ENCODE measurements at places on chromosomes 2 and 18.

DNA sequence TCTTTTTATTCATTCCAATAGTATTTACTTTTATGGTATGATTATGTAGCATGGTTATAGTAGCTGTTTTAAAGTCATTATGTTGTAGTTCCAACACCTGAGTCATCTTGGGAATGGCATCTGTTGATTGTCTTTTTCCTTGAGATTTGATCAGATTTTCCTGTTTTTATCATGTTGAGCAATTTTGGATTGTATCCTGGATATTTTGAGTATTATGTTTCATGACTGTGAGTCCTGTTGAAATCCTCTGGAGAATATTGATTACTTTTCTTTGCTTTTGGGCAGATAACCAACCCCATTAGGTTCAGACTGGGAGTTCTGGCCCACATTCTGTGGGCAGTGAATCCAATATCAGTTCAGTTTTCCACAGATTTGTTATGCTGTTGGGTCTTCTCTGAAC lies 163.2 kb upstream of the SPRED2 start:
- no peak for DNase-seq

GRCh38 chr2:153474407-153474806 lies 4.2 kb downstream of the RPRM start:
- no peak for DNase-seq

DNA sequence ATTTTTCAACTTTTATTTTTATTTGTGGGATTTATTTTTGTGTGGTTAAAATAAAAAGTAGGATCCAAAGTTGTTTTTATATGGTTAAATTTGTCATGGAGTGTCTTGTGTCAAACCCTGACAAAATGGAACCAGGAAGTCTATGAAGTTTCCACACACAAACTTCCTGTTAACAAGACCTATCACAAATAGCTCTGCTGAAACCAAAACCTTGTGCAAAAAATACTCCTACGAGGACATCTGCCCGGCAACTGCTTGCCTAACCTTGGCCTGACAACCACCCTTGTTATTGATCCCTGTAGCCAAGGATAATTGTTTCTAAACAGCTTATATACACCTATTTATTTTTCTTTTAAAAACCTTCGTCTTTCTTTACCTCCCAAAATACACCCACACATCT lies 389.6 kb downstream of the TRIB2 start:
- DNase-seq = no peak

DNA sequence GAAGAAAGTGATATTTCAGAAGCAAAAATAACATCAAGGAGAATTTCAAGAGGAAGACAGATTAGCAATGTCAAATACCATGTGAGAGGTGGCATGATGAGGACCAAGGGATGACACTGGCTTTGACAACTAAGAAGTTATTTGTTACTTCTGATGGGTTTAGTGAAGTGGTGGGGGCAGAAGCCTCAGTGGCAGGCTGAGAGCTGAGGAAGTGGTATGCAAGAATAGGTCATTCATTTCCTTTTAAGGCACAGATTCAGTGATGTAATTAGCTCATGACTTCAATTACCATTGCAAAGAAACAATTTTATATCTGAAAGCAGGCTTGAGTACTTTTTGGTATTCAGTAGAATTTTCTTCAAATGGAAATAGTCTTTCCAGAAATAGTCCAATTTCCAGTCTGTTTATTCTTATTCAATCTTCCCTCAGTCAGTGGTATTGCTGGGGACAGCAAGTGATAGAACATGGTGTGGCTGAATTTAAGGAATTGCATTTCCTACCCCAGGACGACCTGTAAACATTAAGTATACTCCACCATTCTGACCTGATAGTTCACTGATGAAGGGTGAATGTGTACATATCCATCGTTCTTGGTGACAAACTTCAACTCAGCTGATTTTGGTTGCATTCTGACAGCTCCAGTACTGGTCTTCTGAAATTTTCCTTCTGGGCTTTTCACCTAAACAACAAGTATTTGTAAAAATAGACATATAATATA lies 28.2 kb downstream of the GEMIN6 start:
- DNase-seq = no peak

DNA sequence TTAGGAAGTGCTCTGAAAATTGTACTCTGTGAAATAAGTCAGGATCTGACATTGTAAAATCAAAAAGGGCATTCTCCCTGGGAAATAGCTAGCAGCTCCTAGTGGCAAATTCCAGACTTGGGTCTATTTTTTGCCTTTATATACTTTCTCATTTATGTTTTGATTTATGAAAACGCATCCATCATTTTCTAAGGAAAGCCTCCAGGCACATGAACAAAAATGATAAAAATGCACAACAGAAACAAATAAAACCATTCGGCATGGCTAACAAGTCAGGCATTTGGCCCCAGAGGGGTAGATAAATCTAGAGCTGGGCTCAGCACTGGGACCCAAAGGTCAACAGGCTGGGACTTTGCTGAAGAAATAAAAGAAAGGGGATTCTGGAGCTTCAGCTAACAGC lies 167.0 kb downstream of the BCL11A start:
- DNase-seq = no peak

- no peak for DNase-seq
Observed at GRCh38 chr2:19178175-19178574, 180.2 kb downstream of the OSR1 start.

- no peak for DNase-seq
Observed at GRCh38 chr2:128103407-128103806, 12.4 kb downstream of the UGGT1 start.

GRCh38 chr2:233367586-233367985 lies 13.3 kb downstream of the DGKD start:
- no peak for DNase-seq

DNA sequence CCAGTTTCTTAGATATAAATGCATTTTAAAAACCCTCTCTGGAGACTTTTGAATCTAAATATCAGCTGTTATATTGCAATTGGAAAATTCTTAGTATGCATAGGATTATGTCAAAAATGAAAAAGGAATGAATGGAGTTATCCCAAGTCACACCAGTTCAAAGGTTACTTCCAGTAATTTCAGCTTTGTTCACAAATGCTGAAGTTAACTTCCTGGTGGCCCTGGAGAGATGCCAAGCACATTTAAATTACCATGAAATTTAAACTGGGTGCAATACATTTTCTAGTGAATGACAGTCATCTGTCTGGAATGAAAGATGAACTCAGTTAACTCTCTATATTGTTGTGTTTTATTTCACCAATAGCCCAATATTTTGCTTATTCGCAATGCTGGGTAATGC lies 753.9 kb downstream of the SUCLG1 start:
- DNase-seq = no peak

DNA sequence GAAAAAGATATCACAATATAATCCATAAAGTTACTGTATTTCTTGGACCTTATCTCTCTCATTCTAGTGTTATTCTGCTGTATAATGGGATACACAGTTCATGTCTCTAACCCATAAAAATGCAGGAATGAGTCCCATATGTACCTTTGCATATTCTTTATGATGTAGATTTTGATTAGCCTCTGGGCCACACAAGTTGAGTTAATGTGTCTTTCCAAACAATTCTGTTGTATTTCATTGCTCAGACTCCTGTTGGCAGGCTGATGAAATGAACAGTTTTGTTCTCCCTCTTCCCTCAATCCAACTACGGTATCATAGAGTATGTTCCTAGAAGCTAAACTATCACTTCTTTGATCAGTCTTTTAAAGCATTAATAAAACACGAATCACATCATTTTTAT lies 113.2 kb upstream of the SATB2 start:
- DNase-seq = no peak

GRCh38 chr2:137800386-137800785 lies 163.9 kb upstream of the HNMT start:
- DNase-seq = no peak

DNA sequence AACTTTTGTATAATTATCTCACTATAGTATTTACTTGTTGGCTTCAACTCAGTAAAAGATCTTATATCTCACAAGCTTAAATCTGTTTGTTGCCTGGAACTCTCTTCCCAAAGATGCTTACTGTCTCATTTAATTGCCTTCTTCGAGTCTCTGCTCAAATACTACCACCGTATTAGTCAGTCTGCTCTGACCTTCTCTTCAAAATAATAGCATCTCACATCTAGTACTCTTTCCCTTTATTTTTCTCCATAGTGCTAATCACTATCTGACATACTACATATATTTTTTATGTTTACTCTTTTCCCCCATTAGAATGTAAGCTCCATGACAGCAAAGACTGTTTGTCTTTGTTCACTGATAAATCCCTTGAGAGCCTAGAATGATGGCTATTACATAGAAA lies 10.6 kb upstream of the MPP4 start:
- no peak for DNase-seq

GRCh38 chr2:6177811-6178210 lies 485.6 kb downstream of the SOX11 start:
- no peak for DNase-seq

GRCh38 chr2:140714586-140714985 lies 1416.2 kb downstream of the LRP1B start:
- DNase-seq = no peak

- no peak for DNase-seq
Observed at GRCh38 chr2:60629801-60630385, 76.4 kb upstream of the BCL11A start.

- DNase-seq = no peak
Observed at GRCh38 chr18:40832362-40832761, 1122.7 kb upstream of the PIK3C3 start.

- DNase-seq = no peak
Observed at GRCh38 chr18:5518899-5519371, 24.9 kb downstream of the EPB41L3 start.

DNA sequence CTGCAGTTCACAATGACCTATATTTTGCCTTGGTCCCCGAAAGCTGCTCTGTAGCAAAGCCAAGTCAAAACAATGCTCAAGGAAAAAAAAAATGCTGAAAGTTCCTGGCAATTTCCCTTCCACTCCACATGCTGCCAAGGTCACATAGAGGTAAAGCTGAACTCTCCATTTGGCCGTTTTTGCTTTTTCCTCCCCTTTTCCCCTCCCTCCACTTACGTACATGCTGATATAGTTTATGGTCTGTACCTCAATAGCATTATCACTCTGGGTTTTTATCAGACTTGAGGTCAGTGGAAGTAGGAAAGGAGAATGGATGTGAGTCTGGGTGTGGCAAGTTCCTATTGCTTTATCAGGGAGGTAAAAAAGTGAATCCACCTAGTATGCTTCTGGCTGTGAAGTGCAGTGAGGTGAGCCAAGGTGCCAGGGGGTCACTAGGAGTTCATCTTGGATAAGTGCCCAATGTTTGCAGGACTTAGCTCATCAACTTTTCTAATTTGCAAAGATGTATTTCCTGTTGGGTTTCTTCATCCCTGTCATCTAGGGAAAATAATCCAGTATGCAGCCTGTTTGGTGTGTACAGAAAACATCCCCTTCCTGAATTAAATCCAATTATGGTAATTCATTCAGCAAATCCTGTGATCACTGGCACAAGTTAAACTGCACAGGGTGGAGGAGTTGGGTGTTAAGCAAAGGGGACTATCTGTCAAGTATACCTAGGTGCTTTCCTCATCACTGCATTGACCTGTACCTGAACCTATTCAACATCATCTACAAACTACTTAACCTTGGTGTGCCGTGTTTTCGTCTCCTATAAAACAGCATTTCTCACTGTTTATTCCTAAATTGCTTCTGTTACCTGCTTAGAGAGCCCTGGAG lies 124.3 kb upstream of the CYP26B1 start:
- no peak for DNase-seq

- no peak for DNase-seq
Observed at GRCh38 chr2:235799281-235799680, 305.4 kb downstream of the AGAP1 start.

- DNase-seq = no peak
Observed at GRCh38 chr2:172551271-172551670, 4.6 kb upstream of the PDK1 start.

DNA sequence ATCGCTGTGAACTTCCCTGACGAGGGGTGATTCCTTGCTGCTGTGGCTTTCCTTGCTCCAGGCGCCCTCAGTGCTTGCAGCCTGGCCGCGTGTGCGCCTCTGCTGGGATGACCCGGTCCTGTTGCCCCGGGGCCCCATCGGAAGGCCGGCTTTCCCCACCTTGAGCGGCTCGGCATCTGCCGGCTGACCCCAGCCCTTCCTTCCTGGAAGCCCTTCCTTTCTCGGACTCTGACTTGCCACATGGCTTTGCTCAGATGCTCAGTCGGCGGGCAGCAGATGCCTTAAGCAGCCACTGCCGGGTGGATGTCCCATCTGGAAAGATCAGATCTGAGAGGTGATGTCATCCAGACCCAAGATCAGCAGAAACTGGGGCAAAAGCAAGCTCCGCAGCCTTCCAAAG lies 100.5 kb upstream of the ODC1 start:
- DNase-seq = no peak

GRCh38 chr2:133004623-133005022 lies 334.6 kb upstream of the LYPD1 start:
- DNase-seq = no peak

DNA sequence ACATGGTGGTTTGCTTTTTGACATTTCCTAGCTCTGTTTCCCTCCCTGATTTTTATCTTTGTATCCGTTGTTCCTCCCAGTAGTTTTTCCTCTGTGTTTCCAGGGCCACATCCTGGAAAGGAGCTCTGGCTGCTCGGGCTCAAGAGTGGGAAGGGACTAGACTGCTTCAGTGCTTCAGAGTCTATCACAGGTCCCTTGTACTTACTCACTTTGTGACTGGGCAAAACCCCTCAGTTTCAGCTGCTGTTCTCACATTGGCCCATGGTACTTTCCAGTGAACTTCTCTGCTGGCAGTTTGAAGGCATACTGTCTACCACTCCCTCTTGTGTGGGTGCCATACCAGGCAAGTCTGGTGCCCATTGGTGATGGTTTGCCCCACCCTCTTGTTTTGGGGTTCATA lies 7.5 kb upstream of the STAMBP start:
- no peak for DNase-seq

DNA sequence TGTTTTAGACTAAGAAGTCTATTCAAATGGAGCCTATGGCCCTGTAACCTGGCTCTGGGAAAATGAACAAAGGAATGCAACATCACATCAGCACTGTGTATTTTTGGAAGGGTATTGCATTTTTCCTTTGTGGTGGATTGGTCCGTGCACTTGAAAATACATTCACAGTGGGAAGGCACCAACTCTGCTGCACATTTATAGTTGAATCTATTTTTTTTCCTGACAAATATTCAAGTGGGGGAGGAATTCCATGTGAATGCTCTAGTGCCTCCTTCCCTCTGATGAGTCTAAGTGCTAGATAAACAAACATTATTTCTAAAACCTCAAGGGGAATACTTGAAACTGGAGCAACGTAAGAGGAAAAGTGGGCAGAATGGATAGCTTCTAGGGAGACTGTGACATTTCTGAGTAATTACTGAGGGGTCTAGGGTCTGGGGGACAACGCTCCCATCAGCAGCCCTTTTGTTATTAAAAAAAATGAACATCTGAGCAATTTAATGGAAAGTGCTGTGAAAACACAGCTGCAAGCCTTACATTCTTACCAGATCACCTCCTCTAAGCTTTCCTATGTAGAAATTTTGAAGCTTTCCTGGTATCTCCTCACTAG lies 208.2 kb downstream of the SLC8A1 start:
- DNase-seq = no peak

DNA sequence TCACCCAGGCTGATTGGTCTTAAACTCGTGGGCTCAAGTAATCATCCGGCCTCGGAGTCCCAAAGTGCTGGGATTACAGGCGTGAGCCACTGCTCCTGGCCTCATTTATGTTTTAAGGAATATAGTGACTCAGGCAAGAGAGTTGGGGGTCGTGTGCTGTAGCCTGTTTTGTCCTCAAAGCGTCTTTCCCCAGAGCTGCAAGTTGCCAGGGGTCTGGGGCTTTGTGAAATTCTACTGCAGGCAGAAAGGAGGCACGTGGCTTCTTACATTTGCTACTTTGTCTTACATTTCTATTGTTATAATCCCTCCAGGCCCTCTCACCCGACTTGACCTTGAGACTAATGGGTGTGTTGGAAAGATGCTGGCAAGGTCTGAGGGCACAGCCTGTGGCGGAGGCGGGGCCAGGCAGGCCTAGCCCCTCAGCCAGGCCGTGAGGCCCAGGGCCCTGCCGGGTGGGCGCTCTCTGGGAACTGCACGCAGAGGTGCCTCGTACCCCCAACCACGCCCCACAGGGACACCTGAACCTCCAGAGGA lies 85.8 kb upstream of the NDUFV2 start:
- no peak for DNase-seq

Data from esophagus squamous epithelium (tissue), 5 donors.